ENCODE measurements at places on chromosomes 11 and 22.

- DNase-seq = no peak
These were observed 11.6 kb downstream of the SCGB1A1 start for GRCh38 chr11:62430425-62430824.

- no peak for DNase-seq
These were observed 2.3 kb downstream of the PRR33 start for GRCh38 chr11:1889224-1889930.

DNA sequence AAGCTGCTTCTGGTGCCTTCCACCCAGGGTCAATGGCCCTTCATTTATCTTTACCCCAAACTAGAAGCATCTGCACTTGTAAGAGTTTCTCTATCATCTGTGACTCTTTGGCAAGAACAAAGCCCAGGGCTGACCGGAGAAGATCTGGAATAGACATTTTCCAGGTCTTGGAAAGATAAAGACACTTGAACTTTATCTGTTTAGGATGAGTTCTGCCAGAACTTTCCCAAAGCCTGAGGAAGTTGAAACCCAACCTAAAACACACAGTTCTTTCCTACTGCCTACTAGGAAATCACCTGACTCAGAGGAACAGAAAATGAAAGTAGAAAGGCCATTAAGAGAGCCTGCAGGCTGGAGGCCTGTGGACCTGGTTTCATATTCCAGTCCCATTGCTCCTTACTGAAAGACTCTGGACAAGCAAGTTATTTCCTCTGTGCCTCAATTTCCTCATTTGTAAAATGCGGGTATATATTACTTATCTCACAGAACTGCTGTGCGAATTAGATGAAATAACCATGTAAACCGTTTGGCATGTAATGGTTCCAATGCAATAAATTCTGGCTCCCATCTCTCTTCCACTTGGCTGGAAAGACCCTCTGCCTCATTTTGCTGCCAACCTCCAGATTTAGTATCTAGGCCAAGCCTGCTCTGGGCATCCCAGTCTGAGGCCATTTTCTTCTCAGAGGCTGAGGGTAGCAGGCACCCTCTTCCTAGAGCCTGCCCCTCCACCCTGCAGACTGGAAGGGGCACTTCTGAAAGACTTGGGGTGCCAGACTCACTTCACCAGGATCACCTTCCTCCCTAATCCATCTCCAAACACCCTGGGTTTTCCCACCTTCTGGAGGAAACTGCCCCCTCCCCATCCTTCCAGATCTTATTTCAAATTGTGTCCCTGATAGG is 1.2 kb downstream of the UBE2L6 start:
- DNase-seq = peak; percentile 64

DNA sequence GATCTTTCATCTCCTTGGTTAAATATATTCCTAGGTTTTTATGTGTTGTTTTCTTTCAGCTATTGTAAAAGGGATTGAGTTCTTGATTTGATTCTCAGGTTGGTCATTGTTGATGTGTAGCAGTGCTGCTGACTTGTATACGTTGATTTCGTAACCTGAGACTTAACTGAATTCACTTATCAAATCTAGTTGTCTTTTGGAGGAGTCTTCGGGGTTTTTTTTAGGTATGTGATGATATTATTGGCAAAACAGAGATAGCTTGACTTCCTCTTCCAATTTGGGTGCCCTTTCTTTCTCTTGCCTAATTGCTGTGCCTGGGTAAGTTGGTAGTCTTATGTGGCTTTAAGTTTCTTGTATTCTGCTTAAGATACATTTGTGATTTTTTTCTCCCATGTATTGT is 52.8 kb downstream of the CBL start:
- DNase-seq = no peak

DNA sequence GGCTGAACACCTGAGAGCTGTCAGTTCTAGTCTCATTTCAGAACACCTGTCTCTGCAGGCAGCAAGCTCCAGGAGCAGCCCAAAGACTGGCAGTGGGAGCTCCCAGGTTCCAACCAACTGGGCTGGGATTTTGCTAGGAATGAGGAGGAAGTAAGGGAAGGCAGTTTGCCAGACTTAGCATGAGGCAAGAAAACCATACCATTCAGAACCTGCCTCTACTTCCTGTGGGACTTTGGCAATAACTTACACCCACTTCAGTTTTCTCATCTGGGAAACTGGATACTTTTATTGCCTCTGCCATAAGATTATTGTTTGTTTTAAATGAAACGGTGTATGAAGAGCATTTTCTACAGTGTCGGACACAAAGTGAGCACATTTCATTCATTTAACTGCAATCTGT is 363.7 kb upstream of the ISX start:
- no peak for DNase-seq

DNA sequence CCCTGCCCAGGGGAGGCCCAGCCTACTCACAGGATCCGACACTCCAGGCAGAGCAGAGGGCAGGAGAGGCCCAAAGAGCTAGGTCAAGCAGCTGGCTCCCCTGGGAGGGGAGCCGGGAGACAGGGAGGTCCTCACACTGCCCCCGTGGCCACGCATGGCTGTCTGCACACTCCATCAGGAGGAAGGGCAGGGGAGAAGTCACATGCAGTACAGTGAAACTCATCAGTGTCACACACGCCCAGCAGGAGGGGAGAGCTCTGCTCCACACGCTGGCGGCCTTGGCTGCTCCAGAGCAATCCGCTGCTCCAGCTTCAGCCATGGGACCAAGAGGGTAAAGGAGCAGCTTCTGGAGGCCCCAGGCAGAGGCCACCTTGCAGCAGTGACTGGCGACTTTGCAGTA is 14.3 kb downstream of the TCIRG1 start:
- DNase-seq = no peak

DNA sequence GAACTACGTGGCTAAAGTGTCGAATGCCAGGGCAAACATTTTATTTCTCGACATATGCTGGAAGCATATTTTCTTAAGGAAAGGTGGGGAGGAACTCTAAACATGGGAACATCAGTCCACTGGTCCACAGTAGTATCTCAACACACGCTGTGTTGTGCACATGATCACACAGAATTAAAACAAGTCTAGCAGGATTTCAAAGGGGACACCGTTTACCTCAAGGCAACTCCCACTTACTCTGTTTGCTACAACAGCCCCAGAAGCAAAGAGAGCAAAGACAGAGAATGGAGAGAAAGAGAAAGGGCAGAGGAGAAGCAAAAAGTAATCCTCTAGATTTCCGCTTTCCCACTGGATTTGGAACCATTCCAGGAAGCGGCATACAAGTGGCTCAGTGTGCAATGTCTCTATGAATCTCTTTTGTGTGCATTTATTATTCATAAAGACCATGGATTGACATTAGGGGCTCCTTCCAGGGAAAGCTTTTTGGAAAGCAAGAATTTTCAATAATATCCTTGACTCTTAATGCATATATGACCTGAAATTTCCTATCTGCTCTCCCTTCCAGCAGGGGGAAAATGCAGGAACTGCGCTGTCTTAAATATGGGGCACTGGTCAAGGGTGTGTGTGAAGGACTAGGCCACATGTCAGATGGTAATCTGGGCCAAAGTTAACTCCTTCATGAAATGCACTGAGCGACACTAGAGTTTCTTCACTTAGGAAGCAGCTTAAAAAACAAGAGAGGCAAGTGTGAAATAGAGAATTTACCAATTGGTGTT is 34.8 kb upstream of the CCDC34 start:
- no peak for DNase-seq

DNA sequence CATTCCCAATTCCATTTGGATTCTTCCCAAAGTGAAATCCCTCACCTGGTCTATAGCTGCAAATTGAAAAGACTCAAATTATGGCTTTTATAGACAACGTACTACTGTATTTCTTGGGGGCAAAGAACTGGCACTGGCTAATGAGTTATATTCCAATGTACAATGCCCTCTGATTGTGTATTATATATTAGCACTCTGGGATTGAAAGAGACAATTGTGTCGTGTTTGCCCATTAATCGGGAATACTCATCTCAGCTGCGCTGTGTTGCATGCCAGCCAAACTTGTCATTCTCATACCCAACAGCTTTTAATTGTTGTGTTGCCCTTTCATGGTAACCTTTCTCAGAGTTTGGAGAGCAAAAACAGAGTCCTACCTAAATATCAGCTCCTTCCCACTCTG is 55.0 kb upstream of the ZBTB44 start:
- DNase-seq = no peak

DNA sequence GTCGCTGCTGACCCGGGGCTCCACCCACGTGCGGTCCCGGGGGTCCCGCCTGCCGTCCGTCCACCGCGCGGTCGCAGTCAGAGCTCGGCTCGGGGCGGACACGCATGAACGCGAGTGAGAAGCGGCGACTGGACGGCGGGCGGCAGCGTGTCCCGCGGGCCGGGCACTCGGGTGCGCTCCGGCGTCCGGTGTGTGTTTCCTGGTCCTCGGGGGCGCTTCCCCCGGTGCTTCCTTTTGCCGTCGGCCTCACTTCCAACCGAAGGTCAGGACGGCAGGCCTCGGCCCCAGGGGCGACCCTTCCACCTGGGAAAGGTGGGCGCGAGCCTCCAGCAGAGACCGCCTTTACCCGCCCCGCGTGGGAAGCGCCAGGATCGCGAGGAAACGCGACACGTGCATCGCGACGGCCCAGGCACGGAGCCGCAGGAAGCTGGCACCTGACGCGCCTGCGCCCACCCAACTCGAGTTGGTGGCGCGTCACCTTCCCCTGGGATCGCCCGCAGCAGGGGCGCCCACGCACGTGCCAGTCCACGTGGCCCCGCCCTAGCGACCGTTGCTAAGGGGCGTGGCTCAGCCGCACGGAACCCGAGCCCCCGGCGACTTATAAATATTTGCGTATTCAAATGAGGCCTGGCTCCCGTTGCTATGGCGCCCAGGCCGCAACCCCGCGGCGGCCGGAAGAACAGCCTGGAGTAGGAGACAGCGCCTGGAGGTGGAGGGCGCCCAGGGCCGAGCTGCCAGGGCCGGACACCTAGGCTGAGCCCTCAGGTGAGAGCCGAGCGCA is at the start of gene LRRC56:
Gene LRRC56 (plus strand): TSS at position 687 of the 781 bp plus-strand sequence. CDS start 3,158 bp downstream, outside the sequence.
- peak; percentile 85 for DNase-seq

Data from astrocyte of the spinal cord (primary cell).